ENCODE measurements at places on chromosomes 2 and 18.

DNA sequence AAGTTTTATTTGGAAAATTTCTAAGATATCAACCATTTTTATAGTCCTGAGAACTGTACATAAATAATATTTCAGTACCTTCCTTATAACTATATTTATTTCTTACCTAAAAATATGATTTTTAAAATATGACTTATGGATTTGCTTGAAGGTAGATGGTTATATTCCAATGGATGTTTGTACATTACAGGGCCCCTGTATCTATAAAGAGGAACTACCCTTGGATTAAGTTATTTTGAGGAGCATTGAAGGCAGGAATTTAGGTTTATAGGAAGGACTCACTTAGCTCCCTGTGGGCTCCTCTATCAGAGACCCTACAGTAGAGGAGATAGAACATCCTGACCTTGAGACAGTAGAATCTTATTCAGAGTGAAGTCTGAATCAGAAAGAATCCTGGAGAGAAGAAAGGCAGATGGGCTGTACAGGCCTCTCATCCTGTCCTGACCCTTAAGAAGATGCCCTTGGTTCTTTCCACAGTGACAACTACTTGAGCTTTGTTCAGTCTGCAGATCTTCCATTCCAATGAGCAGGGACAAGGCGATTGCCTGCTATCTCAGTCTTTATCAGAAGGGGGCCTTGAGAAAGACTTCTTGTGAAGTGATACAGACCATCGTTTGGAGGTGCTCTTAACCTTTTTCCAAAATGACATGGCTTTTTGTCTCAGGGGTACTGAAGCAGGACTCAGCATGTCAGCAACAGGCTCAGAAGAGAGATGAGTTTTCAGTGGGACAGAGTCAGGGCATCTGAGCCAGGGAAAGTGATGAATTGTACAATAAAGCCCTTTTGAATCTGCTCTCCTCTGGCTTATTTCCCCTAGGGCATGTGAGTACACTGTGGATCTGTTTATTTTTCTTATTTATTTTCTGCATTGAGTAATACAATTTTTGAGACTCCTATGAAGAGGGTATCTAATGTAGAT is 20.9 kb downstream of the OXER1 start:
- no peak for DNase-seq

GRCh38 chr2:22375096-22375495 is 1009.9 kb upstream of the KLHL29 start:
- DNase-seq = no peak

DNA sequence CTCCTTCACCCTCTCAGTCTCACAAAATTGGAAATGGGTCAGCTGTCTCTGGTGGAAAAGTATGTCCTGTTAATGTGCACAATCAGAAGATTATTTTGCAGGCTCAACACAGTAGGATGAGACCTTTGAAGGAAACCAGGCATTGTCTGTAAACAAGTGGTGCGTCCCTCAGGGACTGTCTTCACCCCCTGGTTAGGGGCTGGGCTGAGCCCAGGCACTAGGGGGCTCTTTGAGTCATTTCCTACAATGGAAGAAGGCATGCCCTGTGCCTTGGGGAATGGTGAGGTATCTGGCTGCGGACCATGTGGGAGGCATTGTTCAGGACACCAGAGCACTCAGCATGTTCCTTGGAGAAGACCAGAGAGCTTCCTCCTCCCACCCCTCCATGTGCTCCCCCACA is 26.8 kb downstream of the PKDCC start:
- DNase-seq = no peak

DNA sequence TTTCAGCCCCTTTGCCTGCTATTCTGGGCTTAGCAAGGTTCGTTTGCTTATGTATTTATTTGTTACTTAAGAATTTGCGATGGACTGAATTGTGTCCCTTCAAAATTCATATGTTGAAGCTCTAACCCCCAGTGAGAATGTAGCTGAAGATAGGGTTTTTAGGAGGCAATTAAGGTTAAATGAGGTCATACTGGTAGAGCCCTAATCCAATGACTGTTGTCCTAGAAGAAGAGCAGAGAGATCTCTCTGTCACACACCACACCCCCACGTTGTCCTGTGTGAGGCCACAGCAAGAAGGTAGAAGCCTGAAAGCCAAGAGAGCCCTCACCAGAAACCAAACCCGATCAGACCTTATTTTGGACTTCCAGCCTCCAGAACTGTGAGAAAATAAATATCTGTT is 66.7 kb downstream of the KIAA1328 start:
- no peak for DNase-seq

DNA sequence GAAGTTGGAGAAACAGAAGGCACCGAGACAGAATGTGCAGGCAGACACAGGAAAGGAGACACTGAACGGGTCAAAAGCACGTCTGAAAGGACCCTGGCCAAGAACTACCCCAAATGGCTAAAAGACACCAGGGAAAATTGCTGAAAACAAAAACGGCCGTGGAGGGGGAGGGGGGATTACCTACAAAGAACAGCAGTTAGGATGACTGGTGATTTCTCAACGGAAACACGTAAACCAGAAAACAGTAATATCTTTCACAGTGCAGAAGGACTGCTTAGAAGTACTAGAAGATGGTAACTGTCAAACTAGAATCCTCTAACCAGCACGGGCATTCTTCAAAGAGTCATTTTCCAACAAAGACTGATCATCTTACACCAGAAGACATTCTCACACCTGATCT is 142.6 kb downstream of the HDAC4 start:
- DNase-seq = no peak

GRCh38 chr2:189379287-189379630 is 62.0 kb upstream of the WDR75 start:
- no peak for DNase-seq

DNA sequence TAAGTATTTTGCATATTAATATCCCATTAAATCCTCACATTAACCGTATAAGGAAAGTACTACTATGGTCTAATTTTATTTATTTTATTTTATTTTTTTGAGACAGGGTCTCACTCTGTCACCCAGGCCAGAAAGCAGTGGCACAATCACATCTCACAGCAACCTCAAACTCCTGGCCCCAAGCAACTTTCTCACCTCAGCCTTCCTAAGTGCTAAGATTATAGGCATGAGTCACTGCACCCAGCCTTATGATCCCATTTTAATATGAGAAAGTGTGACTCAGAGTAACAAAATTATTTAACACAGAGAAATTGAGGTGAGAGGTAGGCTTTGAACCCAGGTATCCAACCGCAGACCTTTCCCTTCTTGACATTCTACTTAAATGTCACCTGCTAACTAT is 330.0 kb upstream of the POU3F3 start:
- no peak for DNase-seq

DNA sequence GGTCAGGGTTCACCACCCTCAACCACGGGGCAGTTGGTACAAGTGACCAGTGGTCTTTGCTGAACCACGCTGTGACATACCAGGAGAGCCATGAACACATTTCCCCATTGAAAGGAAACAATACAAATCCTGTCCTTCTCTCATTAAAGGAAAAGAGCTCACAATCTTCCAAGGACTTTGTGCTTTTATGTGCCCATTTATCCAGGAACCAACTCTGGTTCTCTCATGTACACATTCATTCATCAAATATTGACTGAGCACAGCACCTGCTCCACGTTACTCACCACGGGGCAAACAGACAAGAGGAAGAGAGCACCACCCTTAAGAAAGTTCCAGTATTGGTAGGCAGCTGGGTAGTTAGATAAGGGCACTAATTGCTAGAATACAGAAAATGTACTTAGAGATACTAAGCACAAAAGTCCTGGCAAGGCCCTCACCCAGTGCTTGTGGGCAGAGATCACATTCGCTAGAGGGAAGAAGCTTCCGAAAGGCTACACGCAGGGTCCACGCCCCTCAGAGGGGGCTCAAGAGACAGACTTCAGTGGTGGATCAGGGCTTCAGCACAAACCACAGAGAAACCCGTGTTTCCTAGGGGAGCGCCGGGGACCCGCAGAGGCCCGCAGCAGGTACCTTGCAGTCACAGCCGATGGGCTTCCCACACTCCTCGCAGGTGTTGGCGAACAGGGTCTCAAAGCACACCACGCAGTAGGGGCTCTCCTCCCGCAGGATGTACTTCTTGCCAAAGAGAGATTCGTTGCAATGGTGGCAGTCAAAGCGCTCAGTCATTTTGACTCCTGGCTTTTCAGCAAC is 12.9 kb downstream of the FHL2 start:
- no peak for DNase-seq

DNA sequence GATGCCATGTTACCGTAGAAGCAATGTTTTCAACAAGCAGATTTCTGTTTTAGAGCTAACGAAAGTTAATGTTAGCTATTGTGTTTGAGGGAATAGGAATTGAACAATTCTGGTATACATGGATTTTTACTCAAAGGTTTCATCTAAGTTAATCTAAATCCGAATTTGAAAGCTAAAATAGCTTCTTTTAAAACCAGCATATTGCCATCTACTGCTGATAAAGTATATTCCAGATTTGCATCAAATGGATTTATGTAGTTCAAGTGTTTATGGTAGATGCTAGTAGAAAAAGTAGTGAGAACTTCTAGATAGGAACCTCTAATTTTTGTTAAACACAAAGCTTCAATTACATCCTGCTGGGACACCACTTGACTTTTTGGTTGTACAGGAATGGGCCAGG is 1569.5 kb upstream of the NXPH2 start:
- DNase-seq = no peak

- DNase-seq = no peak
Observed at GRCh38 chr2:9844036-9844483, 786 bp downstream of the TAF1B start.

GRCh38 chr18:54280220-54280569 is 10.9 kb downstream of the POLI start:
- no peak for DNase-seq

DNA sequence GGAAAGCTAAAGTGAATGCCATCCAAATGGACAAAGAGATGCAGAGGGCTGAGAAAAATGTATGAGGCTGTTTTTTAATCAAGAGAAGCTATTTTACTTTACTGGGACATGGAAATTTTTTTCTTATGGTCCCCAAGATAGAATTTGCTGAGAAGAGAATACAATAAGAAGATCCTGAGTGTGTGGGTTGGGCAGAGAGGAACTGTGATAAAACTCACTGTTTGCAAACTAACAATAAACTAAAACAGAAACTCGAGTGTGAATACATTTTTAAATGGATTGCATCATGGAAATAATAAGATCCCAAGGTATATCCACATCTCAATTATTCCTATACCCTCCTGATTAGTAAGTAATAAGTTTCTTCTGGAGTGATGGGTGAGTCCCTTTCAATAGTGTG is 4.4 kb downstream of the NEB start:
- DNase-seq = no peak

DNA sequence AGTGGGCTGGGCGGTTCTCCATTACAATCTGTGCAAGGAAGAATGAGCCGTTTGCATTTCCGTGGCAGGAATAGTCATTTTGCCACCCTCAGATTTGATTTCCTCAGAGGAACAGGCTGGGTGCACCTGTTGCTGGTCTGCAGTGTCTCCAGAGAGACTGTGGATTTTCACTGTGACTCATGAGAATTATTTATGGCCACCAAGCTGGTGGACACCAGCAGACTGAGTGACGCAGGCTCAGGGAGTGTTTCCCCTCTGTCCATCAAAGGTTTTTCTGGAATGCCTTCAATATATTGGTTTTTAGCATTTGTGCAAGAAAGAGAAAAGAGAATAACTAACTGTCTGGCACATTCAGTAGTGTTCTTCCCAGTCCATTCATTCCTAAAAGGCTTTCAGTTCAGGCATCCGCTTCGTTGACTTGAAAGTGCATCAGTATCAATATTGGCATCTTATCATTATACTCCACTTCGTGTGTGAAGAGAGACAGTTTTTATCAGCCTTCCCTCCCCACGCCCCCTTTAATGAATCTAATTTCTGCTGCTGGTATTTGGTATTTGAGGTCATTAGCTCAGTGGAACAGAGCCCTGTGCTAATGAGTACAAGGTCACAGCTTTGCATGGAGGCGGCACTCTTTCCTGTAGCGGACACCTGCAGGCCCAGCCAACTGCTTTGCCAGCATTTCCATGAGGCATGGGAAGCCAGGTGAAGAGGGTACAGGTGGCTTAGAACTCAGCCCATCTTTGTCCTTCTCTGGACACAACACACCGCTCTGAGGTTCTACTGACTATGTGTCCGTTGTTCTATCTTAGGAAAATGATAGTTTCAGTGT is 39.9 kb downstream of the PRKCE start:
- peak; percentile 43 for DNase-seq

DNA sequence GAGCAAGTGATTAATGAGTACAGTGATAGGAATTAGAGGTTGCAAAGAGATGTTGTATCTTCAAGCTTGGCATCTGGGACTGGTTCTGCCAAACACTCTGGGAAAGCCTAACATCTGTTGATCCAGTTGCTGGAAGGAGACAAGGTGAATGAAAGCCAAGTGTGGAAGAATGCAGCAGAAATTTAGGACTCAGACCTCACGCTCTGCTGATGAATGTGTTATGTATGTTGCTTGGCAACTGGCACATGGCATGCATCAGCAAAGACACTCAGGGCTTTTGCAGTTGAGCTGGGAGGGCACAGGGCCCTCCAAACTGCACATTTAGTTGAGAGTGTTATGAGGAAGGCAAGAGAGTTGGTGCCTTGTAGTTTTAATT is 105.5 kb downstream of the COLEC12 start:
- DNase-seq = no peak

DNA sequence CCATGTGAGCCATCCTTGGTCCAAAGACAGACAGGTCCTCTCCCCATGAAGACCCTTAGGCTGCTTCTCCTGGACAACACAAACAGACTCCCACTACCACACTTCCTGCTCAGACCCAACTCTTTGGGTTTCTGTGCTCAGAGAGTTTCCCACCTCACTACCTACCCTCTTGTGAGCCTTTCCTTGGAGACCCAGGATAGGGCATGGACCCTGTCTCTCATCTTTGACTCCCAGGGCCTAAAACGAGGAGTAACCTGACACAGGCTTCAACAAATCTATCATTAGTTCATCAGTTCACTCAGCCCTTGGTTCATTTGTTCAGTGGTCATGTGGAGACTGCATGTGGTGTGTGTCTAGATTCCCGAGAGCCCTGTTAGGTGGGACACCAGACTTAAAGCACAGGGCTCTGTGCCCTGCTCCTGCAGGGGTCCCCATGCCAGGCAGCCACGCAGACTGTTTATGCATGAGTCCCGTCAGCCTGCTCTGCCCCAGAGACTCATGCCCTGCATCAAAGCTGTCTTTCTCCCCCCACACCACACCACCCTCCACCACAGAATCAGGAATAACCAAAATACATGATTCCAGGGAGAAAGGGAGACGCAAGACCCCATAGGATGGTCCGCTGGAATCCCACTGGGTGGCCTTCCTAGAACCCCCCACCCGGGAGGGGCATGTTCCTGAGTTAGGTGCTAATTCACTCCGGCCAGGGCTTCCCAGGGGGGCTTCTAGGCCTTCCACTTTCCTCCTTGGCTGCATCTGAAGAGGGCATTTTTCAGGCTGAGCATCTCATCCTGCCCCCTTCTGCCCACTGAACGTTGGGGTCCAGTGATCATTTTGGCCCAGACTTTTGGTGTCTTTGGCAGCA is 100.2 kb upstream of the TEX51 start:
- no peak for DNase-seq
